ENCODE measurements at places on chromosomes 1 and 21.
A peak's percentile ranks its signal among the peaks of the same experiment; 100 is the strongest.

DNA sequence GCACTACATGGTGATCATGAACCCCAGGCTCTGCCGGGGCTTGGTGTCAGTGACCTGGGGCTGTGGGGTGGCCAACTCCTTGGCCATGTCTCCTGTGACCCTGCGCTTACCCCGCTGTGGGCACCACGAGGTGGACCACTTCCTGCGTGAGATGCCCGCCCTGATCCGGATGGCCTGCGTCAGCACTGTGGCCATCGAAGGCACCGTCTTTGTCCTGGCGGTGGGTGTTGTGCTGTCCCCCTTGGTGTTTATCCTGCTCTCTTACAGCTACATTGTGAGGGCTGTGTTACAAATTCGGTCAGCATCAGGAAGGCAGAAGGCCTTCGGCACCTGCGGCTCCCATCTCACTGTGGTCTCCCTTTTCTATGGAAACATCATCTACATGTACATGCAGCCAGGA lies 589 bp downstream of the OR2W3 start:
- DNase-seq, result no peak

- peak; percentile 60 for DNase-seq
These were observed 34.5 kb downstream of the TMPRSS15 start for GRCh38 chr21:18369115-18369514.

DNA sequence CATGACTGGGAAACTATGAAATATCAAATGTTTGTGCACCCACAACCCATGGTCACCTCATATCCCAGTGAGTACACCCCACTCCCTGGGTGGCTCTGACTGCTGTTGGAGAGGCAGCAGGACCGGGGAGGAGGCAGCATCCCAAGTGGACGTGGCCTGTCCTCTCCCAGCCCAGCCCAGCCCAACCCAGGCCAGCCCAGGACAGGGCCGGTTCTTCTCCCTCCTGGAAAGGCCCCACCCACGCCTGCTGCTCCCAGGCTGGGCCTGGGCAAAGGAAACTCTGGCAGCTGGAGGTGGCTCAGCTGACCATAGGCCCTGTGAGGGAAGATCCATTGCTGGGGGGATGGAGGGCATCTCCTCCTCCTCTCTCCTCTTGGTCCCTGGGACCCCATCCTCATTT lies 19.1 kb downstream of the MATN1 start:
- DNase-seq, result no peak

DNA sequence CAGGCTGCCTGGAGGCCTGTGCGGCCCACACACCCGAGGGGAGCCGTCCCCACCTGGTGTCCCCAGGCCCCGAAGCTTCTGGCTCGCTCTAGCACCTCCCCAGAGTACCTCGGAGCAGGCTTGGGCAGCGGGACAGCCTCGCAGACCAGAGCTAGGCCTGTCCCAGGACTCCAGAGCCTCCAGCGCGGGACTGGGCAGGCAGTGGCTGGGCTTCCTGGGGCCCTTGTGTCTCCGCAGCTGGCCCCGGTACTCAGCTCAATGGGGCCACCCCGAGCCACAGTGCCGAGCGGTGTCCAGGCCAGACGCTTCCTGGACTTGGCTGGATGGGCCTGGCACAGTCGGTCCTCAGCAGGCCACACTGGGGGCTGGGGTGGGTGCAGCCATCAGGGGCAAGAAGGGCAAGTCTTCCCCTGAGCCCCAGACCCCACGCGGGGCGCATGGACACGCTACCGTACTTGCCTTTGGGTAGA lies 4.9 kb downstream of the SCNN1D start:
- DNase-seq, result no peak

DNA sequence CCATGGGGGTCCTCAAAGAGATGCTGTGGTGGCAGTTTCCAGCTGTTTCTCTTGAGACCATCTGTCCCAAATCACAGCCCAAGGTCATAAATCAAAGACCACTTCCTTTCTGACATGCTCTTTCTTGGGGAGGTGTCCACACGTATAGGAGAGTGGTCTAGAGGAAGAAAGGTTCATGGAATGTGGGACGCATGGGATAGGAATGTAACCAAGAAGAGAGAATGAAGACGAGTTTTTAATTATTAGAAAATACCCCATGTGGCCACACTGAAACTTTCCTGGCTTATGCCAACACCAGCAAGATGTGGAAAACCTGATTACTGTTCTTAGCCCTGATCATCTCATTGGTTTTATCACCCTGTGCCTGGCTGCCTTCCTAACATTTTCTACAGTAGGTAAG lies 124.2 kb upstream of the IFFO2 start:
- DNase-seq, result no peak

DNA sequence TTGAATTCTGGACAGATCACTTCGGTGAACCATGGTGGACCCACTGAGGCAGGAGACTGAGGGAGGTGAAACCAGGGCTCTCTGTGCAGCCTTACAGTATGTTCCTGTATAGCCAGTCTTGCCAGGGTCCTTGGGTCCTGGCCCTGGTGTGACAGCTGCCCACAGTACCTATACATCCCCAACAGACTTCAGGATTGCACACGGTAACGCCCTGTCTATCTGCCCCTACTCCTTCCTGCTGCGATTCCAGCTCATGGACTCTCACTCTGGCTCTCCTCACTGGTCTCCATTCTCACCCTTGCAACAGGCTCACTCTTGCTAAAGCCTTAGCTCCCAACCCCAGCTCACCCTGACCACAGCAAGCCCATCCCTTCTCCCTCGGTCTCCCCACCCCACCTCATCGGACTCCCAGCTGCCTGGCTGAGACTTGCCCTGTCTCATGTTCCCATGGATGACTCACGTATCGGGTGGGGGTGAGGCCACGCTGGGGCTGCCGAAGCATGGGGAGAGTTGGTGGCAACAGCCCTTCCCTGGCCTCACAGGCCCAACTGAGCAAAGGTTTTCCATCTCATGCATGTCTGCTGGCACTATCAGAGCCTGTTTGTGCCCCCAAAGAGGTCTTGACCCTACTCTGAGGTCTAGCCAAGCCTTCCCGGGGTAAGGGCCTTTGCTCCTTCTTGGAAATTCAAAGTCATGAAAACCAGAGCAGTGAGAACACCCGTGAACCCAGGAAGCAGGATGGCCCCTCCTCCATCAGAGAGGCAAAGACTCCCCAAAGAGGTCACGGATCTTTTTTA lies 7.1 kb downstream of the PHLDA3 start:
- no peak for DNase-seq

GRCh38 chr1:246104927-246105326 lies 402.2 kb downstream of the SMYD3 start:
- DNase-seq, result peak; percentile 39

- DNase-seq, result no peak
These were observed 76.3 kb downstream of the LRRC53 start for GRCh38 chr1:74436078-74436477.

Data from hematopoietic multipotent progenitor cell treated with erythropoietin and hydrocortisone succinate and interleukin-3 and kit ligand, for 4 days (in vitro differentiated cells).